A172 (cell line): ENCODE measurements at places on chromosomes 7 and 10.

- no peak for DNase-seq
Observed at GRCh38 chr10:17240616-17241015, 12.6 kb downstream of the VIM start.

DNA sequence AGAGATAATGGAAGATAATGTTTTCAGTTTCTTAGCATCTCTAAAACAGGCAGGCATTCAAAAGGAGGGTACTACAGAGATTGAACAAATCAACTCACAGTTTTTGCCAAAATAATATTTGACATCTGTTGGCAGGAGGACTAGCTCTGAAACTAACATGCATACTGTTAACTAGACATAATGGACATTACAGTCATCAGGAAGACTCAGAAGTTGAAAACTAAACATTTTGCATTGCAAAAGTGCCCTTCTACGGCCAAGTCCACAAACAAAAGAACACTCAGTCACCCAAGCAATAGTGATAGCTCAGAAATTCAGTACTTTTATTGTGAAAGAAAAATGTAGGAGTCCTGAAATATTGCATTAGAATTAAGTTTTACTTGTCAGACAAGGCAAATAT, 399.0 kb downstream of the HGF start:
- DNase-seq, result no peak

GRCh38 chr7:141072548-141073172, 1.2 kb upstream of the TMEM178B start:
- peak; percentile 47 for DNase-seq

- DNase-seq, result peak; percentile 87
Observed at GRCh38 chr7:47379629-47380324, 202.1 kb downstream of the TNS3 start.

- no peak for DNase-seq
Observed at GRCh38 chr7:76063525-76063924, 15.6 kb downstream of the MDH2 start.

DNA sequence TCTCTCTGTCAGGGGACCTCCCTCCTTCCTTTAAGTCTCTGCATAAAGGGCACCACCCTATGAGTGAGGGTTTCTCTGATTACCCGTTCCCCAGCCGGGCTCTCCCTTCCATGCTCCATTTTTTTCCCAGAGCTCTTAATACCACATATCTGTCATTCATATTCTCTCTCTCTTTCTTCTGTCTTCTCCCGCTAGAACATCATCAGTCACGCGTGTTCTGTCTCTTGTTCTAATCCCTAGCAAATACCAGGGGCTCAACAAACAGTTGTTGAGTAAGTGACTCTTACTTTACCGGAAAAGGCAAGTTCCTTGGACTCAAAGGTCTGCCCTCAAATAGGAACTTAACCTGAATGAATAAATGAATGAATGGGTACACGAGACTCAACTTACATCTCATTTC, 68.5 kb downstream of the RSU1 start:
- DNase-seq, result no peak

DNA sequence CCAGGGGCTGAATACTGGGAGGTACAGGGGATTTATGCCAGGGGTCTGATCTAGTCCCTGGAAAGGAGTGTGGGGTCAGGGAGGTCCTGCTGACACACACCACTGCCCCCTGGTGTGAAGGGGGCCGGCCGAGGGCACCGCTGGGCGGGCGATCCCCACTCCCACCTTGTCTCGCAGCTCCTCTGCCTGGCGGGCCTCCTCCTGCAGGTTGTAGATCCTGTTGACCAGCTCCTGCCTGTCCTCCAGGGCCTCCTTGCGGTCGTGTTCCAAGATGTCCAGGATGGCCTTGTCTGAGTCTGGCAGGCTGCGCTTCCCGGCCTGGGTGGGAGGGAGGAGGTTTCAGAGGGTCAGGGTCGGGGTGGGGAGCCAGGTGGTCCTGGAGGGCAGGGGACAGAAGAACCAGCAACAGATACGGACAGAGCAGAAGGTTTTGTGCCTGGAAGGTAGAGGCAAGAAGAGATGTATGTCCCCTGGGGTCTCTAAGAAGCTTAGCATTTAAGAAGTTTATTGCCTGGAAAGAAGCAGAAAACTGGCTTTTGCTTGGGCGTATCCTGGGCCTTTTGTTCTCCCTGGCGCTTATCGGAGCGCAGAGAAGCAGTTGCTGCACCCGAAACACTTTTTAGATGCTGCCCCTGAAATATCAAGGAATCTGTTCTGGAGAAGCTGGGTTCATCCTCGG, 94.5 kb upstream of the GNA12 start:
- no peak for DNase-seq

GRCh38 chr7:31633894-31634494, 53.0 kb upstream of the PPP1R17 start:
- peak; percentile 76 for DNase-seq

GRCh38 chr7:93921607-93922566, at the start of gene GNG11:
Gene GNG11, plus strand, starts transcription at chr7:93921735. Its CDS starts 403 bp downstream, at chr7:93922138.
- DNase-seq, result peak; percentile 72

- DNase-seq, result no peak
Observed at GRCh38 chr10:100350914-100351485, 4.0 kb downstream of the SCD start.

DNA sequence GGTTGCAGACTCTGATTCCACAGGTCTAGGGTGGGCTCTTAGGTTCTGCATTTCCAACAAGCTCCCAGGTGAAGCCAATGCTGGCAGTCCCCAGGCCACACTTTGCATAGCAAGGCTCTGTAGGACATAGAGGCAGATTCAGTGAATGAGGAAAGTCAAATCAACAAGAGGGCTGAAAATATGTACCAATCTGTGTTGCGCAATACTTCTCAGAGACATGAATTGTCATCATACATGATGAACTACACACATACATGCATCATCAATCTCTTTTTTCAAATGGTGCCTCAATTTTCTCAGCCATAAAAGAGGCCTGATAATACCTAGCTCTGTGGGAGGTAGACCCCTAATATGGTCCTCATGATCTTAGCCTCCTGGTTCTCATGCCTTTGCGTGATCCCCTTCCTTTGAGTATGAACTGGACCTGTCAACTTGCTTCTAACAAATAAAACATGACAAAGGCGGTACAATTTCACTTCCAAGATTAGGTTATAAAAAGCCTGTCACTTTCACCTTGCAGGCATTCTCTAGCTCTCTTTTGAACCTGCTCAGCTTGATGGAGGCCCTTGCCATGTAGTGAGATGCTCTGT, 49.0 kb downstream of the PIK3CG start:
- DNase-seq, result no peak

- no peak for DNase-seq
Observed at GRCh38 chr7:157976406-157976805, 611.2 kb downstream of the PTPRN2 start.

GRCh38 chr7:93279541-93279940, 47.4 kb downstream of the VPS50 start:
- DNase-seq, result no peak
